NCI-H1092 (cell line): ENCODE measurements at places on chromosomes 4 and X.

DNA sequence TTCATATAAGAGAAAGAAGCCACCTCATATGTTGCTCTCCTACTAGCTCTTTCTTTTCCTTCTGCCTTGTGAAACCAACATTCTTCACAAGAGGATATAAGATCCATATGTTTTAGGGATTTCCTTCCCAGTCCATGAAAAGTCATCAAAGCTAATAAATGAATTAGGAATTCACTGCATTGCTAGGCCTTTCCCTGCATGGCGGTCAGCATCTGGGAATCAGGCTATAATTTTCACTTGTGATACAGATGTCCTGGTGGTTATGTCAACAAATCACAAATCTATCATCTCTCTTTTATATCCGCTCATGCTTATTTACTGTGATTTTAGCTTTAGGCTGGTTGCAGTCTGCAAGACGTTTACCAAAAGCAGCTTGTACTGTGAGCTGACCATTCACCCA lies 510.0 kb downstream of the NLGN4X start:
- no peak for DNase-seq

- no peak for DNase-seq
Observed at GRCh38 chr4:121096191-121096590, 23.9 kb upstream of the NDNF start.

DNA sequence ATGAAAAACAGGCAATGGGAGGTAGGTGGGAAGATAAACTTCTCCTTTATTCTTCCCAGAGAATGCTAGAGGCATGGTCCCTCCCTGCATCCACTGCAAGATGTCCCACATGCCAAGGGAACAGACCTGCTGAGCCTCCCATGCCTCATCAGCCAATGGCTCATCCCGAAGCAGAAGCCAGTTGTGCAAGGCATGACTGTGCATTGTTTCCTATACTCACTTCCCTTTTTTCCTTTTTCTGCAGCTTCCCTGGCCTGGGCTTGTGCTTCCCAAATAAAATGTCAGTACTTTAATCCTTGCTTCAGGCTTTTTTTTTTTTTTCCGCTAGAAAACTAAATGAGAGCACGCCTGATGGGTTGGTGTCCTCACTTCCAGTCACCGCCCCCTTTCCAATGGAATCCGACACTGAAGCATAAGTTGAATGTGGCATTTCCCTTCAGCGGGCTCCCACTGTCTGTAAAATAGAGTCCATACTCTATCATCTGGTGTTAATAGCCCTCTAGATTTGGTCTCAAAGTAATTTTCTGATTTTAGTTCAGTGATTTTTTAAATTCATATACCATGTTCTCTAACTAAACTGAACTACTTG lies 239.0 kb upstream of the JADE1 start:
- DNase-seq, result no peak

DNA sequence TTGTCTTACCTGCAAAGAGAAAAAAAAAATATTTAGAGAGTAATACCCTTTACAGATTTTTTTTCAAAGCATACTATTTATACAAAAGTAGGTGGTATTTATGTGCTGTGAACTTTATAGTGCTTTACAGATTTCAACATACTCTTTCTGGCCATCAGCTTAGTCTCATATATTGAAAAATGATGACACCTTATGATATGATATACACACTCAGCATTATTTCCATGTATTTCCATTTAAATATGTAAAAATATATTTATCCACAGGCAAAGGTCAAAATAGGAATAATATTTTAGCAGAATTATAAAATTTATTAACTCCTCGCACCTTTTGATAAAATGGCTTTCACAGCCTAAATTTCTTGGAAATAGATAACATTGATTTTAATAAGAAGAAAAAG lies 815.8 kb upstream of the EPHA5 start:
- no peak for DNase-seq

DNA sequence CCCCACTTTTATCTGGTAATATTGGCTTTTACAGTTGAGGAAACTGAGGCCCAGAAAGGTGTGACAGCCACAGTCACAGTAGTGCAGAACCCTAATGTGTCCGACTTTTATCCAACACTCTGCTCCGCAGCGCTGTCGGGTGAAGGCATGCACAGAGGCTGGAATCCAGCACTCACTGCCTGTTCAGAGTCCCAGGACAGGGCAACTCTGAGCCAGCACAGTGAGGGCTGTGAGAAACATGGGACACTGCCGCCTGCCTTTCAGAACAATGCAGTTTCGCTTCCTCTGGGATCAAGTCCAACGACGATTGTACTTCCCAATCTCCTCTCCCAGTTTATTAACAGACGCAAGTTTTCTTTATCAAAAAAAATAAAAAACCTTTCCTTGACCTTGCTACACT lies 41.9 kb upstream of the PDGFRA start:
- DNase-seq, result no peak

DNA sequence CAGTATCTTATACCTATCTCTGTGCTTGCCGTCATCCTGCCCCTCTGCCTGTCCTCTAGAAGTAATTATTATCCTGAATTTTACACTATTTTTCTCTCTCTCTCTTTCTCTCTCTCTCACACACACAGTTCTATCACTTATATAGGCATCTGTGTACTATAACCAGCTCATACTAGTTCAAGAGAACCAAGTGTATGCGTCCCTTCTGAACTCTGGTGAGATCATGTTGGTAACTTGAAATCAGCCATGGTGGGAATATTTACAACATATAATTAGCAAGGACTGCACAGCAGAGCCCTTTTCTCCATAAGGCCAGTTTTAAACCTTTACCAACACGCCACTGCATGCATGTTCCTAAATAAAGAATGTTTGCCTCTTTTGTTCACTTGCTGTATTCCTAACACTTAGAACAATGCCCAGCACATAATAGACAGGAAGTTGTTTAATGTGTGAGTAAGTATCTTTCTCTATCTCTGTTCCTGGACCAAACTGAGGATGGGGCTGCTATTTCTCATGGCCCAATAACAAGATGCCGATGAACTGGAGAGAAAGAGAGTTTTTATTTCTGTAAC lies 51.1 kb upstream of the IL21 start:
- DNase-seq, result no peak

DNA sequence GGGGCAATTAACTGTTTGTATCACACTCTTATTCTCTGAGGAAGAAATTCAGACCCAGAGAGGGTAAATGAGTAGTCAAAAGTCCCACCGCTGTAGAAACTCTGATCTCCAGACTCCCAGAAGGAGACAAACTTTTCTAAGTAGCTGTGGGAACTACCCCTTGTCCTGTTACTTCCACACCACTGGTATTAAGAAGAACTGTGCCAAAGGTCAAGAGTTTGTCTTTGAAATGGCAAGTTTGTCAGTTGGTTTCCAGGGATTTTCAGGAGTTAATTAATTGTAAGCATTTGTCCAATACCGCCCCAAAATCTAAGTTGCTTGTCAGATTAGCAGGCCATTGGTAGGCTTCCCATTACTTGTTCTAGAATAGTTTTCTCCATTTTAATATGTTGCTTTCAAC lies 85.7 kb downstream of the GC start:
- no peak for DNase-seq

GRCh38 chrX:41563876-41564275 lies 116.7 kb downstream of the NYX start:
- DNase-seq, result no peak

DNA sequence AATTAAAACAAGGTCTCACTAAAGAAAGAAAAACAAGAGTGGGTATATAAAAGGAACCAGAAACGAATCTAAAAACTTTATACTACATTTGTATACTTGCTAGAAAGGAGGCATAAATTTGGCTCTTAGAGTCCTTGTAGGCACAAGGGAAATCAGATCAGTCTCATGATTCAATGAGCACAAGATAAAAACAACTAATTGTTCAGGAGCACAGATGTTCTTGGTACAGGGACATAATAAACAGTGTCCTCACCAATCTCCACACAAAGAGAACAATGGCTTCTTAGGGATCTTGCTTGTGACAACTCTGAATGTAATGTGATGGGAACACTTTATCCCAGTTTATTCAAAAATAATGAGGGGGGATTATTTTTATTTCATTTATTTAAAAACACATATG lies 28.3 kb downstream of the TMEM144 start:
- no peak for DNase-seq

DNA sequence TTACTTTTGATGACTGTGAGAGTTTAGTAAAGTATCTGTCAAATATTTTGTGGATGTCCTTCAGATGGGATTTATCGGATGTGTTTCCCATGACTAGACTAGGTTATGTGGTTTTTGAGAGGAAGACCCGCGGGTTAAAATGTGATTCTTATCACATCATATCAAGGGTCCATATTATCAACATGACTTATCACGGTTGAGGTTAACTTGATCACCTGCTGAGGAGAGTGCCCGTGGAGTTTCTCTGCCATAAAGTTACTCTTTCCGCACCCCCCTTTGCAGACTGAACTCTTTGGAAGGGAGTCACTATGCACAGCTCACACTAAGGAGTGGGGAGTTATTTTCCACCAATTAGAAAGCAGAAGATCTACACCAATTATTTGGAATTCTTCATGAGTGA lies 38.7 kb downstream of the GLRB start:
- no peak for DNase-seq

- DNase-seq, result no peak
Observed at GRCh38 chrX:119604766-119605463, 1.3 kb downstream of the NKRF start.
